ENCODE measurements at places on chromosomes 7 and 10.

- no peak for DNase-seq
Measured at GRCh38 chr7:137685433-137686164, 161.2 kb downstream of the DGKI start.

DNA sequence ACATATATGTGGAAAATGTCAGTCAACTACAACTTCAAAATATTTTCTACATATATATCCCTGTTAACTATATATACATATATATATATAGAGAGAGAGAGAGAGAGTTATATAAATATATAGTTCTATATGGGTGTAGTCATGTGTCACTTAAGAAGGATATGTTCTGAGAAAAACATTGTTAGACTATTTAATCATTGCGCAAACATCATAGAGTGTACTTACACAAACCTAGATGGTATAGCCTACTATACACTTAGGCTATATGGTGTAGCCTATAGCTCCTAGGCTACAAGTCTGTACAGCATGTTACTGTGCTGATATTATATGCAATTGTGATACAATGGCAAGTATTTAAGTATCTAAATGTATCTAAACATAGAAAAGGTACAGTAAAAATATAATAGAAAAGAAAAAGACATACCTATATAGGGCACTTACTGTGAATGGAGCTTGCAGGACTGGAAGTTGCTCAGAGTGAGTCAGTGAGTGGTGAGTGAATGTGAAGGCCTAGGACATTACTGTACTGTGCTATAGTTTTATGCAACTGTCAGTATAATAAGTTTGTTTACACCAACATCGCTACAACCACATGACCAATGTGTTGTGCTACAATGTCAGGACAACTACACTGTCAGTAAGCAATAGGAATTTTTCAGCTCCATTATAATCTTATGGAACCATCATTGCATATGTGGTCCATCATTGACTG, 18.0 kb upstream of the FGL2 start:
- DNase-seq = no peak

DNA sequence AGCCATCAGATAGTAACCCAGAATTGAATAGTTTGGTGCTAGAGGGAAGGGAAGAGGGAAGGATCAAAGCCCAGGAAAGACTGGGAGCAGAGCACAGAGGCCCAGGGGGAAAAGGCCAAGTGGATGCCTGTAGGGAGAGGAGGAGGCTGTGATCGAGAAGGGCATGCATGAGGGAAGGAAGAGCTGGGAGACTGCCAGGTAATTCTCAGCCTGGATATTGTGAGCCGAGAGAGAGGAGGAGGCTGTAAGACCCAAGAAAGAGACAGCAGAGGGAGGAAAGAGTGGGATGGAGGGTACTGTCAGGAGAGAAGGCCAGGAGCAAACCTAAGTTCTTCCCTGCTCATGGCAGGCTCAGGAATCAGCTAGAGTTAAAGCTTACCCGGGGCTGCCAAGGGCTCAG, 178.2 kb downstream of the CCDC3 start:
- no peak for DNase-seq

GRCh38 chr10:80320377-80320776, 30.9 kb upstream of the MAT1A start:
- no peak for DNase-seq

DNA sequence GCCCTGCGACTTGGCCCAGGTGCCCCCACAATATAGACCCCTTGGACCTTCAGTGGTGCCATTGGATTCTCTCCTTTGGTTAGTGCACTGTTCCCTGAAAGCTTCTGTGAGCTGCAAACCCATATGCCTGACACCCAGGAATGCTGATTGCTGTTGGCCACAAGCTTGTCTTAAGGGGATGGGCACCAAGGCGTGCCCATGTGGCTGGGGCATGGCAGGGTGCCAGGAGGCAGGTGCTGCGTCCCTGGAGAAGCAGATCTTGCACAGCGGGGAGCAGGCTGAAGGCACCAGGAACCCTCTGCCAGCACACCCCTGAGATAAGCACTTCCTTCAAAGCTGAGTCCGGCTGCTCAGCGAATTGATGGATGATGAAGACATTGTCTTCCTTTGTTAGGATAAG, 411.8 kb downstream of the SDK1 start:
- DNase-seq = no peak

- DNase-seq = no peak
Measured at GRCh38 chr10:119772334-119772733, 46.5 kb downstream of the INPP5F start.

- DNase-seq = no peak
Measured at GRCh38 chr10:131944976-131945695, 36.6 kb downstream of the BNIP3 start.

- no peak for DNase-seq
Measured at GRCh38 chr10:103836861-103837260, 18.5 kb downstream of the SH3PXD2A start.

- peak; percentile 81 for DNase-seq
Measured at GRCh38 chr10:87862679-87863052, 667 bp downstream of the KLLN start.

- DNase-seq = no peak
Measured at GRCh38 chr10:50585921-50586739, 37.6 kb downstream of the SGMS1 start.

DNA sequence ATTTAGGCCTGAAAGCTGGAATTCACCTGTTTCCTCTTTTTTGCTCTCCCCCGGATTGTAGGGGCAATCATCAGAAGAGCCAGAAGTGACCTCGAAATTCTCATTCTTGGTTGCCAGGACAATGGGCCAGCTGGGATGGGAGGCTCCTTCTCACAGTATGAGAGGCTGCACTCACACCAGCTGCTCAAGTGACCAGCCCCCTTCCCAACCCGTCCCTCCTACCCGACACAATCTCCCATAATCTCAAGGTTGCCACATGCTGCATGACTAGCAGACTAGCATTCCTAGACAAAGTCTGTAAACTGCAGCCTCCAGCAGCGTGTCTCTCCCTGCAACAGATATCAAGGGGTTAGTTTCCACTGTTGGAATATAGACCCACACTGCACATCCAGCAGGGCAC, 110.3 kb downstream of the C1GALT1 start:
- DNase-seq = no peak

DNA sequence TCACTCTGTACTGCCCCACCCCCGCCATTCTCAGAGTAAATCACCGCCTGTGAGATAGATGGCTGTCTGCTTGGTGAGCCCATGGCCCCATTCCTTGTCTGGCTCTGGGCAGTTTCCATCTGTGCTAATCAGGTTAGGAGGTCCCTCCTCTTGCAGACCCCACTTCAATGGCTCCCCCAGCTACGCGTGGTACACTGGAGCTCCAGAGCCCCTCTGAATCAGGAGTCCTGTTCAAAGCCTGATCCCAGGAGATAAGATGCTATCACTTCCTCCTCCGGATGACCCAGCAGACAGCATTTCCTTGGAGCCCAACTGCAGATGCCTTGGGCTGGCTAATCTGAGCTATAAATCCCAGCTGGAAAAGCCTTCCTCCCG, 122.3 kb downstream of the SH3PXD2A start:
- no peak for DNase-seq

GRCh38 chr7:29272057-29272456, 77.5 kb downstream of the CHN2 start:
- no peak for DNase-seq

DNA sequence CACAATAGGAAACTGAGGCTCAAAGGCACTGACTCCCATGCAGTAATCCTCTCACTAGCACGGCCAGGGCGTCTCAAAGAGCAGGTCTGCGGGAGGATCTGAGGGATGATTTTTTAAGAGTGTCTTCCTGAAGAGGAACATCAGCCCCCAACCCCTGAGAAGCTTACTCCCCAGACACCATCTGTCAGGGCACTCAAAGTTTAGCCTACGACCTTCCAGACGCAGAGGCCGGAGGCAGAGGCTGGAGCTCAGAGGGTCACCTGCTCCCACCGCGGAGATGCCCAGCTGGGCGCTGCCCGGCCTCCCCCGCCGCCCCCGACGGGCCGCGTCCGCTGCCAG, 1.7 kb downstream of the ZNF777 start:
- no peak for DNase-seq

- DNase-seq = peak; percentile 15
Measured at GRCh38 chr7:133081119-133081598, 731 bp downstream of the CHCHD3 start.

DNA sequence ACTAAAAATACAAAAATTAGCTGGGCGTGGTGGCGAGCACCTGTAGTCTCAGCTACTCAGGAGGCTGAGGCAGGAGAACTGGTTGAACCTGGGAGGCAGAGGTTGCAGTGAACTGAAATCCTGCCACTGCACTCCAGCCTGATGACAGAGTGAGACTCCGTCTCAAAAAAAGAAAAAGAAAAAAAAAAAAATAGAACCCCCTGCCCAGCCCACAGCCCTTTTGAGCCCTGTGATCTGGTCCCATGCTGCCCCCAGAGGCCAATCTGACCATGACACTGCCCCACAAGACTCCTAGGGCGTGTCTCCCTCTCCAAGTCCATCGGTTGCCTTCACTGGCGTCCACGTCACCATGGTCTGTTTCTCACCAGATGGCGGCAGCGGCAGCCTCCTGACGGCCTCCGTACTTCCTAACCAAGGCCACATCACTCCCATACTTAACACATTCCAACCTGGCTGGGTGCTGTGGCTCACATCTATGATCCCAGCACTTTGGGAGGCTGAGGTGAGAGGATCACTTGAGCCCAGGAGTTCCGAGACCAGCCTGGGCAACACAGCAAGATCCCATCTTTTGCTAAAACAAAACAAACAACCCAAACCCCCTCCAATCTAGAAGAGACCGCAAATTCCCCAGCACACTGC, 18.0 kb downstream of the STX1A start:
- peak; percentile 29 for DNase-seq

GRCh38 chr7:158272091-158272490, 315.5 kb downstream of the PTPRN2 start:
- no peak for DNase-seq

DNA sequence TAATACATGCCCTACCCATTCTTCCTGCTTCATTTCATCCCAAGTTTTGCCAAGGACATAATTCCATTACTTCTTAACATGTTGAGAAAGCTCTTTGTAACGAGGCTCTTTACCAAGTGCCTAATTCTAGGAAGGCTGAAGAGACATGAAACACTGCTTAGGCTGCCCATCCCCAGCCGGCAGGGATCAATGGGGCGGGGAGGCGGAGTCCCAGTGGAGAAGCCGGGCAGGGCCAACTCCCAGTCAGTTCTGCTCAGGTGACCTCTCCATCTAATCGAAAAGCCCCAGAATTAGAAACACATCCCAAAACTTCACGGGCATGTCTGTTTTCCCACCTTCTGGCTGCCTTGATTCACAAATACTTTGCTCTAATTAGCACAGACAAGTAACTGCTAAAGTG, 89.5 kb upstream of the LYZL1 start:
- DNase-seq = no peak

- no peak for DNase-seq
Measured at GRCh38 chr10:29857843-29858701, 201.3 kb downstream of the JCAD start.

DNA sequence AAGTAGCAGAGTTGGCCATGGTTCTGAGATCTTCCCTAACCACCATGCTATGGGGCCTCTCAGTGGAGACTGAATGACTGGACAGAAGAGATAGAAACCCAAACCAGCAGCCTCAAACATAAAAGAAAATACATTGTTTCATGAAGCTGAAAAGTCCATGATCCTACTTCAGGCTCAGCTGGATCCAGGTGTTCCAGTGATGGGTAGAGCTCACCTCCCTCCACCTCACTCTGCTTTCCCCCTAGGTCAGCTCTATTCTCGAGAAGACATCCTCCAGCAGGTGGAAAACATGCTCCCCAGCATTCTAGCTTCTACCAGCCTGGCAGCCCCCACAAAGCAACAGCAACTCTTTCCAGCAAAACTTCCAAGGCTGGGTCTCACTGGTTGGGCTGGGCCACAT, 132.1 kb downstream of the OAT start:
- no peak for DNase-seq

DNA sequence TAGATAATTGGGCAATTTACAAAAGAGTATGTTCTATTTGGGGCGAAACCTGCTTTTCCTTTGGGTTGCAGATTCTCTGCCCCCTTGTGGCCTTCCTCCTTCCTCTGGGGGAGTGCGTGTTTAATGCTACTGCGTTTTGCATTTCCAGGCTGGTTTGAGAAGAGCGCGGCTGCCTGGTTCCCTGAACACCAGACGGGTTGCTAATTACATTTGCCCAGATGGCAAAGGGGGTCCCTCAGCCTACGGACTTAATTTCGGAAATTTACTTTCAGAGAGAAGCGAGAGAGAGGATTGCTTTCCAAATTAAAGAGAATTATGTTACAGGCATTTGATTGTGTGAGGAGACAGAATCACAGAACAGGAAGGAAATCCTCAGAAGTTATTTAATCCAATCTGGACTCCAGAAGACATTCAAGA, 91.9 kb upstream of the JAZF1 start:
- DNase-seq = peak; percentile 20

DNA sequence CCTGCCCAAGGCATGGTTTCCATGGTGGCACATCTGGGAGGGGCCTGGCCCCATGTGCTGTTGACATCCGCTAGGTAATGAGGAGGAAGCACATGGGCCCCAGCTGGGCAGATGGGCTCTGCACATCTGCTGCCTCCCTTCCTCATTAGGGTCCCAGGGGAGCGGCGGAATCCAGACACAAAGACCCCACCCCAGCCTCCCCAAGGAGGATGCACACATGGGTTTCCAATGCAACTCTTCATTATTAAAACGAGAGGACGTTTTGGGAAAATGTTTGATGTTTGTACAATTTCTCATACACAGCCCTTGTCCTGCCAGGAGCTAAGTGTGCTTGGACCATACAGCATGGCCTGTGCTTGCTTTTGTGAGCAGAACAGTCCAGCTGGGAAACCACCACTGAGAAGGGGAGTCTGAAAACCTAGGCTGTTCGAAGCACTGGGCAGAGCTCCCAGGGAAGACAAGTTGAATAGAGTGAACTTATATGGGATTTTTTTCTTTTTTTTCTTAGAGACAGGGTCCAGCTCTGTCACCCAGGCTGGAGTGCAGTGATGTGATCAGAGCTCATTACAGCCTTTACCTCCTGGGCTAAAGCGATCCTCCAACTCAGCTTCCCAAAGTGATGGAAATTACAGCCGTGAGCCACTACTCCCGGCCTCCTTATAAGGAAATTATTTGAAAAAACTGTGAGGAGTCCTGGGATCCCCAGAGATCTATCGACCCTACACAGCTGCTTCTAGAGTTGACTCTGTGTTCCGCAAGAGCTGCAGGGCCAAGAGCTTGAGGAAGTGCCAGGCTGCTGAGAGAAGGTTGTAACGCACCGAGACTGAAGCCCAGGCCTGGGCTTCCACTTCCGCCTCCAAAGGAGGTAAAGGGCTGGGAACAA, 23.4 kb downstream of the FAM107B start:
- DNase-seq = no peak

DNA sequence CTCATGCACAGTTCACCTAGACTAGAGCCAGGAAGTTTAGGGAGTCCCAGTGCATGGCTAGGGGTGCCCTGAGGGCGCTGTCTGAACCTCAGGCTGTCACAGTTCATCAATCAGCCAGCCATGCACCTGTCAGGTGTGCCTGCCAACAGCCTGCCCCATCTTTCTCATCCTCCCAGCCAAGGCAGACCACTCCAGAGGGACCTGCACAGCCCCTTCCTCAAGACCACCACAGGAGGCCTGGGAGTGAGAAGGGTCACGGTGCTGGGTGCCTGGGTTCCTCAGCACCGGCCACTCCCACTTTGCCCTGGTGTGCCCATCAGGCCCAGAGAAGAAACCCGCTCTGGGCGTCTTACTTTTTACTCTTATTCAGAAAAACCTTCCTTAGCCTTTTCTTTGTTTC, 8.4 kb downstream of the ATP6V1F start:
- DNase-seq = no peak

GRCh38 chr7:260441-261281, 29.3 kb upstream of the FOXL3 start:
- DNase-seq = no peak

GRCh38 chr7:129665013-129665401, 53.5 kb downstream of the NRF1 start:
- DNase-seq = no peak

GRCh38 chr7:100803398-100804161, 23.7 kb downstream of the EPHB4 start:
- peak; percentile 16 for DNase-seq
